Fibroblast of lung (primary cell): ENCODE measurements at places on chromosomes 12 and 14. TPM values are rescaled to one million over a fixed set of nuclear protein-coding genes. Genes with fewer than 3 reads are reported as not detected.

DNA sequence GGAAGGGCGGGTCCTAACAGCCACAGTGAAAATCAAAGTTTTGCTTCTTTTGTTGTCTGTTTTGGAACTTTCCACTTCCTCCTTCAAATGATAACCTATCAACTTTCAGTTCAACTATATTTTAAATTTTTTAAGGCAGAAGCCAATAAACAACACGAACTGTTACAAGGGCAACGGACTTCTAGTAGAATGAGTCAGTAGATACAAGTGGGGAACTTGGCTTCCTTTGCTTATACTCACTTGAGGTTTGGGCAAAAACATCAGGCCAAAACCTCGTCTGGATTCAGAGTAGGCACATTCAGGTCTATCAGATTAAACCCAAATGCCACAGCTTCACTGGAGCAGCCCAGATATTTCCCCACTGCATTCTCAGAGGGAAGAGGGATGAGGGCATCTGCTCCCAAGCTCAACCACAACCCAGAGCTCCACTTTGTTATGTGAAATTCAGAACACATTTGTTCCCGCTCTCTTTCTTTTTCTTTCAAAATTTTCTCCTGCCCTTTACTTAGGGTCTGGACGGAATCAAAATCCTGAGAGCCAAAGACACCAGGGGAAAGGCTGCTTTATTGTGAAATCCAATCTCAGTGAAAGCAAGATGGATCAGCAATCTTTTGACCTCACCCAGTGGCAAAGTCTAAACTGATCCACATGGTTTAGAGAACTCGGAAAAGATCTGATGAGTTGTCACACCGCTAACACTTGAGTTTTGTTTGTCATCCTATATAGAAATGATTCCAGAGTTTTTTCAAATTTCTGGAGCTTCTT, 152.5 kb upstream of the BTG1 start:
- DNase-seq, result peak; percentile 95

GRCh38 chr12:131643631-131644452, 67.0 kb upstream of the SFSWAP start:
- no peak for DNase-seq

DNA sequence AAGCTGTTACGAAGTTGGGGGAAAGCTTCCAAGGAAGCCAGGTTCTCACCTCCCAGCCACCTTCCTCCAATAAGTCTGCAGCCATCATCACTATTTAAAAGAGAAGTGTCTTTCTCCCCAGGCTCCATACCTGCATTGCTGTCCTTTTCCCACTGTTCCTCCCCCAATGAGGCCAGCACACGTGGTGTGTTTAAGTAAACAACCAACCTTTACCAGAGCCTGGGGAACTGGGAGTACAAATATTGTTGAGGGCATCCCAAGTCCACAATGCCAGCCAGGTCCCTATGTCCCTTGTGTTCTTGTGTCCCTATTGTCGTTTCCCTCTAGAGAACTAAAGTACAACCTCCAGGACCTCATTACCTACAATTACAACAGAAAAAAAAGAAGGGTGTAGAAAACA, 49.2 kb upstream of the PNMA1 start:
- DNase-seq, result no peak

DNA sequence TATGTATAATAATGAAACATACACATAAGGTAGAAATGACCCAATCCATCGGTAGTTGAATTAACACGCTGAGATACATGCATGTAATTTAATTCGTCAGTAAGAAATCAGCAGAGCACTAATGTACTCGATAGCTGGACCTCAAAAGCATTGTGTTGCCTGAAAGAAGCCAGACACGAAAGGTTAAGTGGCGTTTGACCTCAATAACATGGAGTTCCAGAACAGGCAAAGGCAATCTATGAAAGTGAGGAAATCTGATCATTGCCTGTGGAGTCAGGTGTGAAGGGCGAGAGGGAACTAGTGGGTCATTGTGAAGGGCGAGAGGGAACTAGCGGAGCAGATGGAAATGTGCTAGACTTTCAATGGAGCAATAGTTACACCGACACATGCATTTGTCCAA, 970.4 kb upstream of the TMEM132C start:
- DNase-seq, result no peak

DNA sequence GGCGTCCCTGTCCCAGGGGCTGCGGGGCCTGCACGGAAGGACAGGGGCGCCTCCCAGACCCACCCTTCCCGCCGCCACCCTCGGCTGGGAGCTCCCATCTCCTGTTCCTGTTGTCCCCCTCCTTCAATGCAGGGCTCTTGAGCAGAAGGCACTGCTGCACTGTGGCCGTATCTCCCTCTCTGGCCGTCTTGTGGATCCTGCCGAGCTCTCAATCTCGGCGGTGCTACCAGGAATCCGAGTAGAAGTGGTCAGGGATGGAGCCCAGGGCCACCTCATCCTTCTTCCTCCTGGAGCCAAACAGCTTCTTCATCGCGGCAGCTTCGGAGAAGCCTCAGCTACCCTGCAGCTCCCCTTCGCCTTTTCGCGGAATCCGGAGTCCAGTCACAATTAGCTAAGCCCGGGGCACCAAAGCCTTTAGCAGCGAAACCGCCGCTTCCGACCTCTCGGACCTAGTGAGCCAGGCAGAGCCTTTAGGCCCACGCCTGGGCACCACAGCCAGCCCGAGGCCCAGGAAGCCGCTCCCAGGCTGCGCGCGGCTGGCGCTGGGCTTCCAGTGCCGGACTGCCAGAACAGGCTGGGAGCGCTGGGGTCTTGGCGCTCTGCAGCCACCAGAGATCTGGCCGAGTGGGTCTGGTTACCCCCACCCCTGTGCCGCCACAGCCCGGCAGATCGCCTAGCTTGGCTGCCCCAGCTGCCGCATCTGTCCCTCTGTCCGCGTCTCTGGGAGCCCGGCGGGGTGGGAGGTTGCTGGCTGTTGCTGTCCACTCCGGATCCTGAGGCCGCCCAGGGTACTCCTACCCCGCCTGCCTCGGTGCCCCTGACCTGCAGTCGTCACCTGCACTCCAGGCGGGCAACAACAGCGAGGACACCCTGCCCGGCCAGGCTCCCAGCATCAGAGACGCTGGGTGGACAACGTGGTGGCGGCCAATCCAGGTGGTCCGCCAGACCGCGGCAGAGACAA, 69.1 kb downstream of the ASCL4 start:
- no peak for DNase-seq

DNA sequence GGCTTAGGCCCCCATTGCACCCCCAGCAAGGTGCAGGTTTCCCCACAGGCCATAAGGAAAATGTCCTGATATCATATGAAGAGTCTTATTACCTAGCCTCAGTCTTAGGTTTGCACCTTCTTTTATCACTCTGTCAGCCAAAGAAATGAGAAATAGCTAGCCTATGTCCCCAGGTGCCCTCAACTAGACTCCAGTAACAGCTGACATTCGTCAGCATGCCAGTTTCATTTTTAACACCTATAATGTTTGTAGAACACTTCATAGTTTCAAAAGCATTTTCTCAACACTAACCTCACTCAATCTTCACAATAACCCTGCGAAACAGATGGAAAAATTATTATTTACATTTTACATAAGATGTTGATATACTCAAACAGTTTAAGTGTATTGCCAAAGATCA, 24.0 kb upstream of the OR10P1 start:
- DNase-seq, result no peak

- DNase-seq, result no peak
These were observed 9.8 kb upstream of the CLECL1 start for GRCh38 chr12:9742661-9743060.

- DNase-seq, result no peak
These were observed 184.8 kb downstream of the SPTSSA start for GRCh38 chr14:34277191-34277590.

- DNase-seq, result no peak
These were observed 68.8 kb downstream of the DRAM1 start for GRCh38 chr12:101946233-101946611.

- peak; percentile 63 for DNase-seq
These were observed 59.7 kb downstream of the SLC38A1 start for GRCh38 chr12:46209170-46209569.

DNA sequence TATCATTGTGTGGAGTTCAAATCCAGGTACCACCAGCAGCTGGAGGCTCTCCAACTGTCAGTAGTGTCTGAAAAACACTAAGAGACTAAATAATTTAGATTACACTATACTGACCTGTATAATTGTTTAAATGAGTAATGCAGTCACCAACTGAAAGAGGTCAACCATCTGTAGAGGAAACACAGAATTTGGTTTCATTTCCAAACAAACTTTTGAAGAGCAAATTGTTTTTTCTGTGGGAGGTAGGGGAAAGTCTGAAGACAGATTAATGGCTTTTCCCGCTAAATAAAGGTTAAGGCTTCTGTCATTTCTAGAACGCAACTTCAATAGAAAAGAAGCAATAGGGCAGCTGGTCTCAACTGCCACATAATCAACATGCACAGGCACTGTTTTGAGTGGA, 462.6 kb downstream of the PRKD1 start:
- peak; percentile 11 for DNase-seq

DNA sequence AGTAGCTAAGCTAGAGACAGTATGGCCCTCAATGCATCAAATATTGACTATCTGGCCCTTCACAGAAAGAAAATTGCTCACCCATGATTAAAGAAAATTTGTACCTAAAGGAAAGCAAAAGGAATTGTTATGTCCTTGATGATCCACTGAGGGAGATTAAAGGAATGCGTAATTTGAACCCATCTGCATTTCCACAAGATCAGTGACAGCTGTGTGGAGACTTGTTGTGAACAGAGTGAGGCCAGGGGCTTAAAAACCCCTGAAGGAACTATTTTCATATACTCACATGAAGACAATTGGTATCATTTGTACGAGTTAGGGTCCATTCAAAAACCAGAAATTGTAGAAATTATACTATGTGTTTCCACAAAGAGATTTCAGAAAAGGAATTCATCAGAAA, 1908.1 kb upstream of the SEL1L start:
- DNase-seq, result no peak

DNA sequence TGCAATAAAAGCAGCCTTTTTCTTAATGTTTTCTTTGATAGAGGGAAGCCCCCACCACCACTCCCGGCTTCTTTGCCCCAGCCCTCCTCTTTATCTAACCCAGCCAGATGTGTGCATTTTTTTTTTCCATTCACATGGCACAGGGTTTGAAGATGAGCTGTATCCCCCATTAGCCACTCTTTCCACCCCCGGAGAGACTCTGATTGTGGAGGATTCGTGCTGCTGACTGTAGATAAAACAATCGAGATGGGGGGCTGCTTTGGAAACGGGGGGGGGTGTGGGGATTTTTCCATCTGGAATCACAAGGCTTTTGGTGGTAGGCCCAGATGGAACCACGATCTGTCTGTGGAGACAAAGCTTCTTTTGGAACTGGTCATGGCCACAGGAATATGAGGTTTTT, 46.2 kb upstream of the VASH1 start:
- DNase-seq, result no peak

The CLEC12A gene
- not detected in 2 replicates for total RNA-seq

The GPRC5D gene
- total RNA-seq, result not detected in 2 replicates

The KLRC3 gene
- not detected in 2 replicates for total RNA-seq

The CS gene
- 70.4 and 117 TPM in 2 replicates for total RNA-seq

The PLEKHH1 gene
- 0.33 and 0.77 TPM in 2 replicates for total RNA-seq

The SERPINA5 gene
- total RNA-seq, result not detected in 2 replicates

The GPR84 gene
- not detected in 2 replicates for total RNA-seq

The PNN gene
- total RNA-seq, result 13.1 and 14.4 TPM in 2 replicates

The FGF23 gene
- not detected in 2 replicates for total RNA-seq
